Activated CD4-positive, alpha-beta memory T cell treated with anti-CD3 and anti-CD28 coated beads, Interleukin-2, amount 10 ng/mL, durations not matched to agents 7 days and 5 days (primary cell): ENCODE measurements at places on chromosomes 7 and 10.

DNA sequence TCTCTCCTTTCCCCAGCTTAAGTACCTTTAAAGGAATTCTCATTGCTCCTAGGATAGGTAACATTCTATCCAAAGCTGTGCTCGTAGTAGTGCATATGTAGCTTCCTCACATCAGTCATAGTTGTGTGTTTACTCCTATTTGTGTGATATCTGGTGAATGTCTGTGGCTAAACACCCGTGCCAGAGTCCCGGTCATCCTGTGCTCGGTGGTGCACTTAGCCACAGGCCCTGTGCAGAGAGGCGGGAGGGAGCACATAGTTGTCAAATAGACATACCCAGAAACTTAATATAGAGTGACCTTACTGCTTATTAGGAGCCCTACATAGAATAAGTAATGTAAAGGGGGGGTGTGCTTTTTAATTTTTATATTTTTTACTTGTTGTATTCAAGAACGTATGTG, 76.6 kb downstream of the RBM33 start:
- DNase-seq, result no peak

DNA sequence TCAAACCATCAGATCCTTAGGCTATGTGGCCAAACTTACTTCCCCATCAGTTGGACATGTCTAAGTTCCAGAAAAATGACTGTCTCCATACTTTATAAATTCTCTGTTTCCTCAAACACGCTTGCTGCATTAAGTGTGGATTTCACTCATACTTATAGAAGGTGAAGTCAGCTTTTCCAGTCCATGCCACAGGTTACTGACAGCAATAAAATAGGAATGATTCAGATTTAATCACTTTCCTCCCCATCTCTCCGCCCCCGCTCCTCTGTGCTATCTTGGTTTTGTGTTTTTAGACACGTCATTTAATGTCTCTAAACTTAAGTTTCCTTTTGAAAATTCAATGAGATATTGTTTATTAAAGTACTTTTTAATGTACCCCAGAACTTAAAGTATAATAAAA, 1098.0 kb upstream of the C7orf33 start:
- DNase-seq, result no peak

DNA sequence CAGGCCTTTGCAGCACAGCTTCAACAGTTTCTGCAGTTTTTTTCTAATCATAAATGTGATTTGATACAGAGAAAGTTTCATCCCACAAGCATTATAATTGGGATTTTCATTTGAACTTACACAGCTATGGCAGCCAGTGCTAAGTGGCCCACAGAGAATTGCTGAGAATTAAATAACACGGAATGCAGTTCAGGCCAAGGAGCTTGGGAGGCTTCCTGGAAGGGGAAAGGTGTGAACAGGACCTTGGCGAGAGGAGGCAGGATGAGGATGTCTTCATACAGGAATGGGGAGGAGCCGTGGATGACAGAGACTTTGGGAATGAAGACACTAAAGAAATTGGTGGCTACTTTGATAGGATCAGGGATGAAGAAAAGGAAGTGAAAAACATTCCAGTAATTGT, 95.3 kb downstream of the ZNF22 start:
- no peak for DNase-seq

DNA sequence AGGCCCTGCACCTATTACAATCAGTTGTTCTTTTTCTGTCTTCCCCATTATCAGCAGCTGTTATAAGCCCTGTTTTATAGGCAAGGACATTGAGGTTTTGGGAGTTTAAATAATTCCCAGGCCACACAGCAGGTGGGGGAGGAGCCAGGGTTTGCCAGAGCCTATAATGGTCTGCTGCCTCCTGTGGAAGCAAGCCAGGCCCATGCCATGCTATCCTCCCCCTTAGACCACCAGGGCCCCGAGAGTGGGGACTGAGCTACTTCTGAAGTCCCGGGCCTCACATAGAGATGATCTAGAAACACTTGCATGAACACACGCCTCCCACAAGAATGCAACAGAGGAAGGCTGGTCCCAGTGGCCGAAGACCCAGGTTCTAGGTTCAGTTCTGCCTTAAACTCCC, 141.7 kb downstream of the SH3PXD2A start:
- DNase-seq, result no peak
